ENCODE measurements at places on chromosomes 5 and 9.

DNA sequence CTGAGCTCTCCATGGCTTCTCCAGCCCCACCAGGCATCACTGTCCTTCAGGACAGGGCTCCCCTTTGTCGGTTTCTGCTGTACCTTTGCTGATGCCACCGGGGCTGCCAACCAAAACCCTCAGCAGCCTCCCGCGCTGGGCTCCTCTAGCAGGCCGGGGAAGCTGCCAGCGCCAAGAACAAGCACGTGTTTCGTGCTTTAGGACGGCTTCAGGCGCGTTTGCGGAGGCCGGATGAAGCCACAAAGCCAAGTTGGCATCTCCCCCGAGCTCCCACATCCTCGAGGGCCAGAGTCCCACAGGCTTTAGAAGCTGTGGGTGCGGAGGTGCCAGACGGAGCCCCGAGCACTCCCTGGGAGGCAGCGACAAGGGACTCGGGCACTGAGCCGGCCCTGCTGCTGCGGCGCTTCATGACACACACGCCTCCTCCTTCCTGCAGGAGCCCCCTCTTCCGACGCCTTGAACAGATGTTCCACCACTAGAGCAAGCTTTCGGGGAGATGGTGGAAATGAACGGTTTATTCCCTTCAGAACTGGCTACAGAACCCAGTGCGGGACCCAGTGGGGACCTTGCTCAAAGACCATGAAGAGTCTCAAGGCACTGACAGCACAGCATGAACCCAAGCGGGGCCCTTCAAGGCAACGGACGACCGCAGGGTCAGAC, 36.7 kb downstream of the SARDH start:
- no peak for DNase-seq

DNA sequence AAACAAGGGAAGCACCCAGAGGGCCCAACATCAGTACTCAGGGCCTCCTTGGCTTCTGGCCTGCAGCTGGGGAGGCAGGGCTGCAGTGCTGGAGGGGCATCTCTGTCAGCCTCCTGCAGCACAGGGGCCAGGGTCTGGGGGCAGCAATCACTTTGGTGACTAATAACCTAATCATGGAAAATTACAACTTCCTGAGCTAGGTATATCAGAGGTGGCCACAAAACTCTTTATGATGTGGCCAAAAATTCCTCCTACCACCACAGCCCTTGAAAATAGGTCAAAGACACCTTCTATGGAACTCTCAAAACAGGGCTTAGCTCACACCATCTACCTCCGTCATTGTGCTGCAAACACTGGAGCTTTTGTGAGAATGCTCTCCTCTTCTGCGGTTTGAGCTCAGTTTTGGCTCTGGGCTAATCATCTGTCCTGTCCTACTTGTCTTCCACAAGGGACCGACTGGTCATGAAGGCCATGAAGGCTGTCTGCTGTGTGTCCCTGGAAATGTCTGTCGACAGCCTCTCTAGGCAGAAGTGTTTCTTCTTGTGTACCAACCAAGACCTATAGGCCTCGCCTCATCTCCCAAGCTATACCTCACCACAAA, 28.6 kb downstream of the CSF2 start:
- DNase-seq = no peak

DNA sequence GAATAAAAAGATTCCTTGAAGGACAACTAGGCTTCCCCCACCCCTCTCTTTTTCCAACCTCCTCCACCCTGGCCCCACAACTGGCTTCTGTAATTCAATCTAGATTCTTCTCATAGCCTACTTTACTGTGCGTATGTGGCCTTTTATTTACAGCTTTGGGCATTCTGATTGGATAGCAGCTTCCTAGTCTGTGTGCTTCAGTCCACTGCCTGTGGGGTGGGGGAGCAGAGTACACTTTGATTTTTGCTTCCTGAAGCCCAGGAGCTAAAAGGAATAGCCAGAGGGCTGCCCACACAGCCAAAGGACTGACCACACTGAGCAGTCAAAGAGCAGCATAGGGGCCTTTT, 30.4 kb downstream of the RUSC2 start:
- DNase-seq = no peak

DNA sequence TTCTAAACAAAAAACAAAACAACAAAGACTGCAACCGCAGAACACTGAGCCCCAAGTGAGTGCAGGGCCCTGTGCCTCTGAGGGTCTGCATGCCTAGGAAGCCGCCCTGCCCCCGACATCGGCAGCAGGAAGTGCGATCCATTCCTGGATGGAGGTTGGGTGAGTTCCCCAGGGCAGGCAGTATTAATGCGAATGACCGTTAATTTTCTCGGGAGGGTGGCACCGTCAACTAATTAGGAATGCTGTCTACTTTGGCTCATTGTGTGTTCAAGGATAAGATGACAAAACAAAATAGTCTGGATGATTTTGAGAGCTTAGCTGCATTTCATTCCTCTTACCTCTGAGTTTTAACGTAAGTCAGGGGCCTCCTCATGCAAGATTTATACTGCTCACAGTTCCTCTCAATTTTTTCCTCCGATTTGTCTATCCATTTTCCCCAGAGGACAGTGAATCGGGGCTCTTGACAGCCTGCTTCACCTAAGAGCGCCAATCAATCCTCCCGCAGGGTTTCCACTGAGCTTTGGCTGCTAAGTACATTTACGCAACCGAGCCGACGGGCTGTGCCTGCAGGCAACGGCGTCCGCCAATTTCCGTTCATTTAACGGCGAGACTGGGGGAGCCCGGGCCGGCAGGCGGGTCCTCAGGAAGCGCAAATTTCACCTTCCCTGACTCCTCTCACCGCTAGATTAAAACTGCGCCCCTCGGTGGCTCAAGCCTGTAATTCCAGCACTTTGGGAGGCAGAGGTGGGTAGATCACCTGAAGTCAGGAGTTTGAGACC, 2.9 kb upstream of the NXNL2 start:
- DNase-seq = no peak

DNA sequence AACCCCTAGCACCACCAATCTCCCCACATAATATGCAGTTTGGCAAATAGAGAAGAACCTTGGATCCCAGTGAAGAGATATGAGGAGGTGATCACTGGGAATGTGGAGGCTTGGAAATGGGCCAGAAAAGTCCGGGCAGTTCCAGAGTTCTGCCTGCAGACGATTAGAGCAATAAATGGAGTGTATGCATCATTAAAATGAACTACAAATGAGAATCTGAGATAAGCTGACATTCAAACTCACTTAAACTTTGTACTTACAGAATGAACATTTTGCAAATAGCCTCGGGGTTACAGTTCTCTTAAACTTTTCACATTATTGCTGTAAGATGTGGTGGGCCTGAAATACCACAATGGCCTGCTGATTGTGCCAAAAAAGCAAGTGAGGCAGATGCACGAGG, 23.0 kb upstream of the LHFPL2 start:
- DNase-seq = no peak

DNA sequence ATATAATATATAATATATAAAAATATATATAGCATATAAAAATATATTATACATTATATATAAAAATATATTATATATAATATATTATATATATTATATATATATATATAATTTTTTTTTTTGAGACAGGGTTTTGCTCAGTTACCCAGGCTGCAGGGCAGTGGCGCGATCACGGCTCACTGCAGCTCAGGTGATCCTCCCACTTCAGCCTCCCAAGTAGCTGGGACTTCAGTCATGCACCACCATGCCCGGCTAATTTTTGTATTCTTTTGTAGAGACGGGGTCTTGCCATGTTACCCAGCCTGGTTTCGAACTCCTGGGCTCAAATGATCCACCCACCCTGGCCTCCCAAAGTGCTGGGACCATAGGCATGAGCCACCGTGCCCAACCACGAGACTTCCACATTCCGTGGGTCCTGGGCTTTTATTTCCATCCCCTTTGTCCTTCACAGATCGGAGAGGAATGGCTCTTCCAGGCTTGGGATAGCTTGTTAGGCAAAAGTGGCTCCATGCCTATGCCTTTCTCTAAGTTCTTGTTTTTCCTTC, 62.0 kb upstream of the IER5L start:
- DNase-seq = no peak

GRCh38 chr5:61734966-61735365, 402.9 kb downstream of the ZSWIM6 start:
- no peak for DNase-seq

DNA sequence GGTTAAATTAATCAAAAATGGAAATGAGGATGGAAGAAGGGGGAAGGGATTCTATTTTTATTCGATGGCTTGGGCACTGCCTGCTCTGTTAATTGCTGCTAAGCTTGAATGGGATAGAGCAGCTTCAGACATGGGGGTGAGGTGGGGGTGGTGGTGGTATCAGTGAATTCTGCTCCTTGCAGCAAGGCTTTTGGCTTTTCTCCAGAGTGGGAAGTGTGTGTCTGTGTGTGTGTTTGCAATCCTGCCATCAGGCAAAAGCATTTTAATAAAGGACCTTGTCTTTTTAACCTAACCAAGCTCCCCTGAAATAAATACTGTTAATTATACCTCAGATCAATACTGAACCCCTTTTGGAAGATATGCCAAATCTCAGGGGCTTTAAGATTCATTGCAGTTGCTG, 110.9 kb upstream of the GPR151 start:
- DNase-seq = no peak

DNA sequence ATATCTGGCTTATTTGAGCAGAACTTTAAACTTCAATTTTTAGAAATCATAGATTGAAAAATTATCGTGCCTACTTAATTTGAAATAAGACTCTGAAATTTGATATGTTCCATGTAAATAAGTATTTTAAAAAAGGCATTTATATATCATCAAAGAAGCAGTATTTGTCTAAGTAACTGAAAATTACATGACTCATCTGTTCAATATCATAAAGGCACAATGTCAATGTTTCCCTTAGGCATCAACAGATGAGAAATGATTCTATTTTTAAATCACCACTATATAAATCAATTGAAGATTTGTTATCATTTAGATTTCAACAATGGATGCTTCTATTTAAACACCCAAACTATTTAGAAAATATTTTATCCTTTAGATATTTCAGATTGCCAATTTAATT, 142.9 kb upstream of the POU5F2 start:
- no peak for DNase-seq

DNA sequence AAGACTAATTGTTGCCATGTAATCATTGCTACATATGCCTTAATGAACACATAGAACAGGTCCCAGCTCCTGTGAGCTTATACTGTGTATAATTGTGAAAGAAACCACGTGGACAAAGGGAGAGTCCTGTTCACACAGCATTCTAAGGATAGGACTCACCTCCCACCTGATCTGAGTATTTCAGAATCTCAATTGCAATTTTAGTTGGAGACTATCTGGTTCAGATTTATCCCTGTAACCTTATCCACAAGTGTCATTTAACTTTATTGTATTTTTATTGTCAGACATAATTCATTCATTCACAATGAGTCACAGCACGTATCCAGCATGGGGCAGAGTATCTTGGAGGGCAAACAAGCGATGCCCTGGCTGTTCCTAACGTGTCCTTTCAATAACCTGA, 448.3 kb downstream of the NTRK2 start:
- no peak for DNase-seq

GRCh38 chr9:115099901-115100300, 18.1 kb downstream of the TNC start:
- no peak for DNase-seq

GRCh38 chr9:31065691-31066090, 1318.8 kb upstream of the ACO1 start:
- DNase-seq = no peak

DNA sequence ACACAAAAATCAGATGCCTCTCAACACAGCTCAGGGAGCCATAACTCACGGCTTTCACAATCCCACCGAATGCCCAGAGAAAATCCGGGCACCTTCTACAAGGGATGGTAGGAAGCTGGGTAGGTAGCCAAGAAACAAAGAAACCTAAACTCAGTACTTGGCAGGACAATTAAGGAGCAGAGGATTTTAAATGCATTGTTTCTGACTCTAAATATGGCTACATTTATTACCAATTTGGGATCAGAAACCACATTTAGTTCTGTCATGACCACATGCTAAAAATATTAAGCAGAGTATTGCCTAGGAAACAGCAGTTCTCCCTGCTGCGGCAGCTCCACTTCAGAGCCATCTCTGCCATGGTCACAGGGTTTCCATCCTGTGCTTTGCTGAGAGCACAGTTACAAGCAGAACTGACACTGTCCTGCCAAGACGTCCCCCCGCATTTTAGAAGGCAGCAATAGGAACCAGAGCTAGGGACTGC, 57.5 kb downstream of the SIL1 start:
- no peak for DNase-seq

GRCh38 chr9:95025213-95026147, 292.0 kb downstream of the FANCC start:
- no peak for DNase-seq

GRCh38 chr9:89984214-89984613, 379.4 kb downstream of the GADD45G start:
- DNase-seq = no peak

- no peak for DNase-seq
Measured at GRCh38 chr9:95721061-95721531, 154.4 kb upstream of the ERCC6L2 start.

- DNase-seq = no peak
Measured at GRCh38 chr5:38752622-38753021, 93.2 kb upstream of the OSMR start.

GRCh38 chr9:4849369-4849768, 56.6 kb downstream of the RCL1 start:
- no peak for DNase-seq

- DNase-seq = peak; percentile 37
Measured at GRCh38 chr5:134647750-134648424, 698 bp upstream of the SEC24A start.

GRCh38 chr5:135157421-135158313, 123.6 kb upstream of the PITX1 start:
- no peak for DNase-seq

- no peak for DNase-seq
Measured at GRCh38 chr5:128014578-128014977, 69.0 kb upstream of the SLC12A2 start.

- DNase-seq = no peak
Measured at GRCh38 chr5:111553868-111554267, 41.5 kb upstream of the STARD4 start.

DNA sequence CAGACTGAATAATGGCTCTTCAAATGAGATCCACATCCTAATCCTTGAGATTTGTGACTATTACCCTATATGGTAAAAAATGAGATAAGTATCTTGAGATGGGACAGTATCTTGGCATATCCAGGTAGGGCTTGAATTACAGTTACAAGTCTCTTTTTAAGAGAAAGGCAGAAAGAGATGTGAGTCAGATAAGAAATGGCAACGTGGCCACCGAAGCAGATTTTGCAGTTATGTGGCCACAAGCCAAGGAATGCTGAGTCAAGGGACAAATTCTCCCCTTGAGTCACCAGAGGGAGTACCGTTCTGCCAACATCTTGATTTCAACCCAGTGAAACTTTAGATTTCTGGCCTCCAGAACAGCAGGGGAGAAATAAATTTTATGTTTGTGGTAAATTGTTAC, 1983.0 kb upstream of the C9orf72 start:
- DNase-seq = no peak

DNA sequence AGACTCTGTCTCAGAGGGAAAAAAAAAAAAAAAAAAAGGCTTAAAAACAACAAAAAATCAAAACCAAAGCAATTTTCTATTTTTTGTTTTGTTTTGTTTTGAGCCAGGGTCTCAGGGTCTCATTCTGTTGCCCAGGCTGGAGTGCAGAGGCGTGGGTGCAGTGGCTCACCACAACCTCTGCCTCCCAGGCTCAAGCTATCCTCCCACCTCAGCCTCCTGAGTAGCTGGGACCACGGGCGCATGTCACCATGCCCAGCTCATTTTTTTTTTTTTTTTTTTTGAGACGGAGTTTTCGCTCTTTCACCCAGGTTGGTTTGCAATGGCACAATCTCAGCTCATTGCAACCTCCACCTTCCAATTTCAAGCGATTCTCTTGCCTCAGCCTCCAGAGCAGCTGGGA, 5.7 kb downstream of the STK10 start:
- DNase-seq = no peak
